SJCRH30 (cell line): ENCODE measurements at places on chromosomes 12 and 14.

- DNase-seq, result no peak
Observed at GRCh38 chr14:70685474-70686197, 43.9 kb downstream of the TTC9 start.

DNA sequence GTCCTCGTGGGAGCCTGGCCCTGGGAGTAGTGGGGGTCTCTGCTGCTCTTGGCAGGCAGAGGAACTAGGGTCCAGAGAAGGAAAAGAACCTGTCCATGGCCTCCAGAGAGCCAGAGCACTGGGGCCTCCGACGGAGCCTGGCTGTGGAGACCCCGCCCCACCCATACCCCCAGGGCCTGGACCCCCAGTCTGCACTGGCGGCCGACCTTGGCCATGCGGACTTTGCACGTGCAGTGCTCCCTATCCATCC, 1.1 kb downstream of the BEGAIN start:
- DNase-seq, result no peak

DNA sequence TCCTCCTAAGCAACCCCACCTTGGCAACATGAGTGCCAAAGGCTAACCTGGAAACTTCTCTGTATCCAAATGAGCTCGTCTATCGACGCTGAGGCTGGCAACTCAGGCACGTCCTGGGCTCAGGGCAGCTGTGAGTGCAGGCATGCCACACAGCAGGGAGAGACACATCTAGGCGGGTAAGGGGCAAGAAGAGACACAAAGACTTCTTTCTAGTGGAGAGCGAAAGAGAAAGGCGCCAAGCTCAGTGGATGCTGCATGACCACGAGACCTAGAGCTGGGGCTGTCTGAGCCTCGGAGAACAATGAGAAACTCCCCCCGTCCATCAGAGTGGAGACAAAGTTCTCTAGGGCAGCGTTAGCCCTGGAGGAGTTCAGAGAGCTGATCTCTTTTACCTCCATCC, 170.4 kb downstream of the CALM1 start:
- DNase-seq, result no peak

- DNase-seq, result no peak
Observed at GRCh38 chr14:96497087-96497486, 5.1 kb upstream of the PAPOLA start.

DNA sequence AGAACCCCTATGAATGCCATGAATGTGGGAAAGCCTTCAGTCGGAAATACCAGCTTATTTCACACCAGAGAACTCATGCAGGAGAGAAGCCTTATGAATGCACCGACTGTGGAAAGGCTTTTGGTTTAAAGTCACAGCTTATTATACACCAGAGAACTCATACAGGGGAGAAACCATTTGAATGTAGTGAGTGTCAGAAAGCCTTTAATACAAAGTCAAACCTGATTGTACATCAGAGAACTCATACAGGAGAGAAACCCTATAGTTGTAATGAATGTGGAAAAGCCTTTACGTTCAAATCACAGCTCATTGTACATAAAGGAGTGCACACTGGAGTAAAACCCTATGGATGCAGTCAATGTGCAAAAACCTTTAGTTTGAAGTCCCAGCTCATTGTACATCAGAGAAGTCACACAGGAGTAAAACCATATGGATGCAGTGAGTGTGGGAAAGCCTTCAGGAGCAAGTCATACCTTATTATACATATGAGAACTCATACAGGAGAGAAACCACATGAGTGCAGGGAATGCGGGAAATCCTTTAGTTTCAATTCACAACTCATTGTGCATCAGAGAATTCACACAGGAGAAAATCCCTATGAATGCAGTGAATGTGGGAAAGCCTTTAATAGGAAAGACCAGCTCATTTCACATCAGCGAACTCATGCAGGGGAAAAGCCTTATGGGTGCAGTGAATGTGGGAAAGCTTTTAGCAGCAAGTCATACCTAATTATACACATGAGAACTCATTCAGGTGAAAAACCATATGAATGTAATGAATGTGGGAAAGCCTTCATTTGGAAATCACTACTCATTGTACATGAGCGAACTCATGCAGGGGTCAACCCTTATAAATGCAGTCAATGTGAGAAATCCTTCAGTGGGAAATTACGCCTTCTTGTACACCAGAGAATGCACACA, 22.3 kb downstream of the ZNF268 start:
- DNase-seq, result no peak

DNA sequence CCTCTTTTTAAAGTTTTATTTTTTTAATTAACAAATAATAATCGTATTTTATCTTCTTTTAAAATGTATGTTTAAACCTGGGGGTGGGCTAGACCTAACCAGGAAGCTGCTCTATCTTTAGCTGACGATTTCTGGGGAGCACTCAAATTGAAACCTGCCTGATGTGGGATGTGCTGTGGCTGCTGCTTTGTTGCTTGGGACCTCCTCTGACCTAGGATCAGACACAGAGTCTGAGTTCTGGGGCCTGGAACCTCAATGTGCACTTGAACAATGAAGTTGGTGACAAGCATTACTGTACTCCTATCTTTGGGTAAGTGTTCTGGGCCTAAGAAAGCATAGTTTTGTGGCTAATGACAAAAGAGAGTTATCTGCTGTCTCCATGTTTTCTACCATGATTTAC, 386.7 kb downstream of the DAD1 start:
- DNase-seq, result no peak

GRCh38 chr14:96711559-96712267, 85.5 kb upstream of the VRK1 start:
- DNase-seq, result no peak

DNA sequence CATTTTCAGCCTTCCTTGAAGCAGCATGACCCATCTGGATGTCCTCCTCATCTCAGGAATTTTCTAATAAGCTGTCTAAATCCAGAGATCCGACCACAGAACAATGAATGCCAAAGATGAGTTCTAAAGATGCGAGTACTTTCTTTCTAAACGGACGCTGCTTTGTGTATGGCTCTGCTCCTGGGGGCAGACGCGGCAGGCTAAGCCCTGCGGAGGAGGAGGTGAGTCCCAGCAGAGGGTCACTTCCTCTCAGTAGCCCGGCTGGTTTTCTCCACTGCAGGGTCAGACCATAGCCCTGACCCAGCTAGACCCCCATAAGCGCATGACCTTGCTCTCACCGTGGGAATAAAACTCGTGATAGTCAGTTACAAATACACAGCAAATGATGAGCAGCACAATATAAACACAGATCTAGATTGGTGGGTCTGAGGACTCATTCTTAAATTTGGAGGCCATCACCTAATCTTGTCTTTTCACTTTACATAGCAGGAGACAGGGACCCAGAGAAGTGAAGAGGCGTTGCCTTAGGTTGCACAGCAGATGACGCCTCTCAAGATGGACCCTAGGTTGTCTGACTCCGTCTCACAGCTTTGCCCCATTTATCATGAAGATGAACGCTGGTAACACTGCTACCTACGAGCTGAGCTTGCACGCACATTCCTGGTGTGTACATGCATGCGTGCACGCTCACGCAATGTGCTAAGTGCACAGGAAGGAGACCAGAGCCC, 16.6 kb downstream of the SSH1 start:
- no peak for DNase-seq

GRCh38 chr14:50774542-50775267, 56.3 kb downstream of the NIN start:
- no peak for DNase-seq

- no peak for DNase-seq
Observed at GRCh38 chr14:57345106-57345505, 45.3 kb upstream of the NAA30 start.

GRCh38 chr12:131845121-131845520, 16.9 kb downstream of the MMP17 start:
- DNase-seq, result no peak

DNA sequence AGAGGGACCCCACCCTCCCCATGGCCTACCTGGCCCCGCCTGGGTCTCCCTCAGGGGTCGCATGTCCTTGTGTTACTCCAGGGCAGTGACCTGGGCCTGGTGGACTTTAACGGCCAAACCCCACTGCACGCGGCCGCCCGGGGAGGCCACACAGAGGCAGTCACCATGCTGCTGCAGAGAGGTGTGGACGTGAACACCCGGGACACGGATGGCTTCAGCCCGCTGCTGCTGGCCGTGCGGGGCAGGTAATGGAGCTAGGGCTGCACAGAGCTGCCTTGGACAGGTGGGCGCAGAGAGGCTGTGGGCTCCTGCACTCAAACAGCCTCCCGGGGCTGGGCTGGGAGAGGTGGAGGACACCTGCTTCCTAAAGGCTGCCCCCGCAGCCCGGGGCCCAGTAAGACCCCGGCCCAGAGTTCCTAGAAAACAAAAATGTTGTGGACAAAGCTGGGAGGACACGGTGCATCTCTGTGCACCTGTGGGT, 21.6 kb downstream of the ASPG start:
- peak; percentile 4 for DNase-seq

DNA sequence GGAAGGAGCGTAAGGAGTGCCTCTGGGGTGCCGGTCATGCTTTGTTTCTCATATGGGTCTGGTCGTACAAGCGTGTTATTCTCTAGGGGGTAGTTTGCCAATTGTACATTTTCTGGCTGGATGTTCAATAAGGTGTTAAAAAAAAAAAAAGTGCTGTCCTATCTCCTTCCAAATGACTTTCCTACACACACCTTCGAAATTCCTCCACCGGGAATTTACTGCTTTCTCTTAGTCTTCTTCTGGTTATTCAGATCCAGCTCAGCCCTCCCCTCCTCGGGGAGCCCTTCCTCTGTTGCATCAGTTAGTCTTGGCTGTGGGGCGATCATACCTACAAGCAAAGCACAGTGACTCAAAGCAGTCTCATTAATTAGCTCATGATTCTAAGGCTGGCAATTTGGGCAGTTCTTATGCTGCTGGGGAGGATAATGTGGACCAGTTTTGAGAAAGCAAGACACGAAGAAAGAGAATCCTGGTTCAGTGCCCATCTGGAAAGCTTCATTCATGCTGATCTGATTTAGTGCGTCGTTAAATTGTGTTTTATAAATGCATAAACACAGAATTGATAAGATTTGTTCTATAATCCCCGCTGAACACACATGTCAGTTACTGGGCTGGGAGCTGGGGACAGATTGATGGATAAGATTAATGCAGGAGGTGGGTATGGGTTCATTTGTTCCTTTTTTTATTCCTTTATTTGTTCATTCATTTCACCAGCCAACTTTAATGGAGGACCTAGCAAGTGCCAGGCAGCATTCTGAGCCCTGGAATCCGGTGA, 9.2 kb upstream of the CLMN start:
- no peak for DNase-seq

GRCh38 chr12:46354111-46354801, 18.3 kb downstream of the SLC38A2 start:
- DNase-seq, result no peak

DNA sequence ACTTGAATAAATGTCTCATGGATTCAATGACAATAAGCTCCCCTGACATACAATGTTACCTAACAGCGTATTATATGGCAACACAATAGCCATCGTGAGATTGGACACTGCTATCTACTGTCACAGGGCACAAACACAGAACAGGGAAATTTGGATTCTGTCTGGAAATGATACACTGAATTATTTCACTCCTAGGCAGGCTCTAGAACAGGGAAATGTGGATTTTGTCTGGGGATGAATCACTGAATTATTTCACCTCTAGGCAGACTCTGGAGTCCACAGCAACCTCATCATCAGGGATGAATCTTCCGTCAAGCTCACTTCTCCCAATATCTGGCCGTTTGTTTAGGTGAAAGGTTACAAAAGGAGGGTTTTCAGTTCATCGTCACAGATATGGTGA, 288.8 kb downstream of the TMEM132D start:
- no peak for DNase-seq

DNA sequence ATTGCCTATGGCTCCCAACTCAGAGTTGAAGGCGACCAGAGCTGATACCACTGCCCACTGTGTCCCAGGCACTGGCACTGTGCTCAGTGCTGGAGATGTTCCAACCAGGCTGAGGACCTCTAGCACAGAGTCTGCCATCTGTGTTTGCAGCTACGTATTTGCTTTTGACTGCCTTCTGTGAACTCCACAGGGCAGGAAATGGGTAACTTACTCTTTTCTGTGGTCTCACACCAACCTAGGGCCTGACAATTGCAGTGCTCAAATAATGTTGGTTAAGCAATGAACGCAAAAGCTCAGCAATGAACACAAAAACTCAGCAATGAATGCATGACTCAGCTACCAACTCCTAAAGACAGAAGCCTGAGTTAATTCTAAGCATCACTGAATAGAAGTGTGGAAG, 202.8 kb downstream of the NUAK1 start:
- DNase-seq, result no peak

- DNase-seq, result no peak
Observed at GRCh38 chr14:32043624-32044023, 33.5 kb upstream of the ARHGAP5 start.

GRCh38 chr14:30573226-30573814, 14.4 kb downstream of the G2E3 start:
- no peak for DNase-seq

DNA sequence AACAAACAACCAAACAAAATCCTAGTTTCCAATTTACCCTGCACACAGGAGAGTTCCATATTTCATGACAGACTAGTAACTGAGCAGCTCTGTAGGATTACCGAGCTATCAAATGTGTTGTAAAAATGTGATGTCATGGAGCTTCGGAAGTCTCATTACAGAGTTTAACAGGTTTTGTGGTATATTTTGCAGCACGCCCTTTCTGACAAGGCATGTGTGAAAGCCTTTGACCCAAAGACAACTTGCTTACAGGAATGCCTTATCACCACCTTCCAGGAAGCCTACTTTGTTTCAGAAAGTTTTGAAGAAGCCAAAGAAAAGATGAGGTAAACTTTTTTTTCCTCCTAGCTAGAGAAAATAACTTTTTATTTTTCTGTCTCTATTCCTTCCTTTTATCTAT, 92.4 kb downstream of the TPH2 start:
- no peak for DNase-seq

DNA sequence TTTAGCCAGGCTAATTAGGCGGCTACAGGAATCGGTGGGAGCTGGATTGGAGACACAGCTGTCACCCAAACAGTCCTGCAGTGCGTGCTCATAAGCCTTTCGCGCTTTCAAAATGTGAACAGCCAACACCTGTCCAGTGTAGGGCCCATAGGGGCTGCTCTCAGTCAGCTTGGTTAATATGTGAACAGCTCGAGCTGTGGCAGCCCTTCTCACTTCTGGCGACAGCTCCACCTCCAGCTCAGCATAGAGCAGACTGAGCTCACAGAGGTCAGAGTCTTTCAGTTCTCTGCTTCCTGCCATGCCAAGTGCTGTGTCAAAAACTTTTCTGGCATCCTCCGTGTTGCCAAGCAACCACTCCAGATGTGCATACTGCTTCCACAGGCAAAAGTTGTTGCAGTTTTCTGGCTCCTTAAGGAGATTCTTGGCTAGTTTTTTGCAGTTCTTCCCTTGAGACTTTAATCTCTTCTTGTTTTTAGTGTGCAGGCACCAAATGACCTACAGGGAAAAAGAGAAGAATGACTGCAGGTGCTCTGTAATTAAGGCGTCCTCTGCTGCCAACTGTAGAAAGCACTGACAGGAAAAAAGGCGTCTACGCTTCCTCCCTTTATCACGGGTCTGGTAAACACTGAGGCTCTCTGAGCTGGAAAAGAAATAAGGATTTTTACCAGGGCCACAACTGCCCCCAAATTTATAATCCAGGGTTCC, 32.5 kb downstream of the PSMC1 start:
- DNase-seq, result peak; percentile 61

- DNase-seq, result no peak
Observed at GRCh38 chr12:32688786-32689185, 9.7 kb downstream of the DNM1L start.

GRCh38 chr14:101288436-101289229, 272.7 kb upstream of the DIO3 start:
- DNase-seq, result no peak

- DNase-seq, result peak; percentile 12
Observed at GRCh38 chr12:111066744-111067437, 146.5 kb upstream of the MYL2 start.

- no peak for DNase-seq
Observed at GRCh38 chr14:85475113-85475512, 54.8 kb upstream of the FLRT2 start.

- DNase-seq, result peak; percentile 83
Observed at GRCh38 chr14:95290871-95291431, 28.8 kb downstream of the CLMN start.
